ENCODE measurements at places on chromosomes 4 and X. TPM values are rescaled to one million over a fixed set of nuclear protein-coding genes. Genes with fewer than 3 reads are reported as not detected.

BEND2 gene
- total RNA-seq, result not detected

FGF2 gene
- total RNA-seq, result 0.79 TPM

- DNase-seq, result no peak
Measured at GRCh38 chrX:15344106-15344505, 8.8 kb upstream of the PIGA start.

- DNase-seq, result peak; percentile 32
Measured at GRCh38 chrX:78527263-78527662, 131.9 kb downstream of the RTL3 start.

DNA sequence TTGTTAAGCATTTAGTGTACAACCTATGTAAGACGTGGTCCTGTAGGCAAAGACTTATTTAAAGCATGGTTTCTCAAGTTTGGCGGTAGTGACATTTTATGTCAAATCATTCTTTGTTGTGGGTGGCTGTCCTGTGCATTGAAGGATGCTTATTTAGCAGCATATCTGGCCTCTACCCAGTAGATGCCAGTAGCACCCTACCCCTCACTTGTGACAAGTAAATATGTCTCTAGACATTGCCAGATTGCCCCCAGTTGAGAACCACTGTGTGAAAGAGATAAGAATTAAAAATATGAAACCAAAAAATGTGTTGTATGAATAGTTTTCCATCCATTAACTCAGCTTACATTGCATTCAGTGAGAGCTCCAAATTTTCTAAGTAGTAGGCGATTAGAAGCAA is 25.5 kb downstream of the MMAA start:
- no peak for DNase-seq

Measured in activated naive CD4-positive, alpha-beta T cell treated with anti-CD3 and anti-CD28 coated beads for 36 hours (primary cell).